ENCODE measurements at places on chromosomes 5 and 9. TPM values are rescaled to one million over a fixed set of nuclear protein-coding genes. Genes with fewer than 3 reads are reported as not detected.

PLAC8L1 gene
- 0.49 TPM for total RNA-seq

PCDHA1 gene
- not detected for total RNA-seq

RORB gene
- 0.08 TPM for total RNA-seq

FRMD3 gene
- 14.5 TPM for total RNA-seq

GIN1 gene
- total RNA-seq = 4.5 TPM

LEAP2 gene
- 1.4 TPM for total RNA-seq

- no peaks in the 10 kb centered on the region for H3K36me3 ChIP-seq
- no peak for DNase-seq
- no peaks in the 10 kb centered on the region for H3K27me3 ChIP-seq
- H3K4me3 ChIP-seq = peak overlapping the region; percentile 97
Observed at GRCh38 chr5:78362220-78362619, 1.8 kb downstream of the SCAMP1 start.

DNA sequence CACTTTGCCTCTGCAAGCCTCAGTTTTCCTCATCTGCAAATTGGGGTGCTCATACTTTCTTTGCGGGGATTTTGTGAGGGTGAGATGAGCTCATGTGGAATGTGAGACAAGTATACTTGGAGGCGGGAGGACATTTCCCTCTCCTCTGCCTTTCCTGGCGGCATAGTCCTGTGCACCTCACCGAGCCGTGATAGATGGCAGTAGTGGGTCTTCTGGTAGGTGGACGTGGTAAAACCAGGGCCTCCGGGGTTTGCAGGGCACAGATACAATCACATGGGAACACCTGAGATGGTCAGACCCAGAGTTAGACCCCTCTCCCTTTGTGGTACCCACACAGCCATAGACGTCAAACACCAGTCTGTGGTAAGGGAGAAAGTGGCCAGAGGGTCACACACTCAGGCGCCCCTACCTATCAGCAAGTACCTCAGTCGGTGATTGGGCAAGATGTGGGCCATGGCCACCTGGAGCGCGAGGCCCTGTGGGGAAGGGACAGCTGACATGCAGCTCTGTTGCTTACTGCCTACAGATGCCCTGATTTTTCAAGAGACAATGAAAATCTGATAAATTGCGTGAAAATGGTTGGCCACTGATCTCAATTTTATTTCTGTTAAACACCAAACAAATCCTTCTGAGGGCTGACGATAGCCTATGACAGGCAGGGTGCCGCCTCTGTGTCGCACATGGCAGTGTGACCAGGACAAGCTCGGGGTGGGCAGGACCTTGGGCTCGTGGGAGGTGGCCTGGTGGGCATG is 9.9 kb downstream of the ERGIC1 start:
- H3K4me3 ChIP-seq = no peak overlapping the region
- H3K36me3 ChIP-seq = peaks cover 6% of the 10 kb centered on the region
- peak overlapping the region; percentile 57 for H3K27ac ChIP-seq
- H3K27me3 ChIP-seq = no peaks in the 10 kb centered on the region
- no peak for DNase-seq

DNA sequence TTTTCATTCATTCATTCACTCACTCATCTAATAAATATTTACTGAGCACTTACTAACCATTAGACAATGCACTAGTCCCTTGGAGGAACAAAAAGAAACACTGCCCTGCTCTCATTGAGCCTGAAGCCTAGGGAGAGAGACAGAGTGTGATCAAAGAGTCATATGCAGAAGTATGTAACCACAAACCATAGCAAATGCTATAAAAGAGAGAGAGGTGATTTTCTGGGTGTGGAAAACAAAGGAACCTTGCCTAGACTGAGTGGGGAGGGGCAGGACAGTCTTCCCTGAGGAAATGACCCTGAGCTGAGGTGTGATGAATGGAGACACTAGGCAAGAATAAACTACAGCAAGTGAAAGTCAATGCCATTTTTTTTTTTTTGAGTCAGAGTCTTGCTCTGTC is 10.8 kb upstream of the ADRA1B start:
- no peak overlapping the region for H3K27ac ChIP-seq
- H3K36me3 ChIP-seq = no peaks in the 10 kb centered on the region
- peak; percentile 96 for DNase-seq
- H3K27me3 ChIP-seq = no peaks in the 10 kb centered on the region
- H3K4me3 ChIP-seq = no peak overlapping the region

DNA sequence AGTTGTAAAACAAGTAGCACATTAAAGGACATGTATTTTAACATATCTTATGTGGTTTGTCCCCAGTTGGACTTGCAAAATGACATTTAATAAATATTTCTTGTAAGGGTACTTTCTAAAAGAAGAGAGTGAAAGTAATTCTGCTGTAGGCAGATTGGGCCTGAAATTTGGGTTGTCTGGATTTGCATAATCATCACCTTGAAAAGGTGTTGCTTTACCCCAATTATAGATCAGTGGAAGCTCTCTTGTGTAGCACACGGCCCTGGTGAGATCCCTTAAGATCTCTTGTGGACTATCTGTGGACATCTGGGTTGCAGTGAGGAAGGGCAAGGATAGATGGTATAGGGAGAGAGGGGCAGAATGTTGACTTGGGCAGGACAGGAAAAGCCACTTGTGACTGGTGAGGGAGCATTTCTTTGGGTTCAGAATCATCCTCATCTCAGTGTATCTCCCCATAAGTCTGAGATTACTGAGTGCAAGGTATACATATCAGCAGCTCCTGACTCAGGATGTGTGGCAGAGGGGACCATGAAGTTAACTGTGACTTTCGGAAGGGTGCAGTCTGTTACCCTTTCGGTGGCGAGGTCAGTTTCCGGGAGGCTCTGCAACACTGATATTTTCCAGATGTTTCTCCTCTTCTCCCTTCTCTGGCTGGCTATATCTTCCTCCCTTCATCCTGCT is 2.0 kb upstream of the TNFAIP8 start:
- no peaks in the 10 kb centered on the region for H3K36me3 ChIP-seq
- peaks cover 4% of the 10 kb centered on the region for H3K27me3 ChIP-seq
- no peak overlapping the region for H3K4me3 ChIP-seq
- H3K27ac ChIP-seq = no peak overlapping the region
- DNase-seq = no peak

DNA sequence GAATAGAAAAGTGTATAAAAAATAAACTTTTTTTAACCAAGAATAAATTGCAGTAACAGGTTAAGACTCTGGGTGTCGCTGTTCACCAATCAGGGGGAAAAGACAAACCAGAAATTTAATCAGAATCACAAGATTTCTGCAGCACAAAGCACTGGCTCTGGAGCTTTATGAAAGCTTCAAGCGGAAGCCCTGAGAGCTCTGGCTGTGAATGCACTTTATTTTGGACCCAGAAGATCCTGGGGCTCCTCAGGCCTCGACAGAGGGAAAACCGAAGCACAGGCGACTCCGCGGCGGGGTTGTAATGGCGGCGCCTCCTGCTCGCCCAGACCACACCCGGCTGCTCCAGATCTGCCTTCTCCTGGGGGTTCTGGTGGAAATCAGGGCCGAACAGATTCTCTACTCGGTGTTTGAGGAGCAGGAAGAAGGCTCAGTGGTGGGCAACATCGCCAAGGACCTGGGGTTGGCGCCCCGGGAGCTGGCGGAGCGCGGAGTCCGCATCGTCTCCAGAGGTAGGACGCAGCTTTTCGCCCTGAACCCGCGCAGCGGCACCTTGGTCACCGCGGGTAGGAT is at the start of gene PCDHGA4:
PCDHGA4 (plus strand) TSS at position 122 of the 570 bp plus-strand sequence; CDS start at position 209, 87 bp downstream.
- no peaks in the 10 kb centered on the region for H3K4me1 ChIP-seq
- H3K36me3 ChIP-seq = no peaks in the 10 kb centered on the region
- no peak within 1 kb of the TSS for H3K27ac ChIP-seq
- no peak within 1 kb of the TSS for H3K4me3 ChIP-seq
- no peaks in the 10 kb centered on the region for H3K27me3 ChIP-seq

- H3K4me1 ChIP-seq = no peaks in the 10 kb centered on the region
- H3K27me3 ChIP-seq = no peaks in the 10 kb centered on the region
- H3K36me3 ChIP-seq = no peaks in the 10 kb centered on the region
- no peak overlapping the region for H3K27ac ChIP-seq
- no peak for DNase-seq
Observed at GRCh38 chr9:115675834-115676233, 477.8 kb upstream of the PAPPA start.

DNA sequence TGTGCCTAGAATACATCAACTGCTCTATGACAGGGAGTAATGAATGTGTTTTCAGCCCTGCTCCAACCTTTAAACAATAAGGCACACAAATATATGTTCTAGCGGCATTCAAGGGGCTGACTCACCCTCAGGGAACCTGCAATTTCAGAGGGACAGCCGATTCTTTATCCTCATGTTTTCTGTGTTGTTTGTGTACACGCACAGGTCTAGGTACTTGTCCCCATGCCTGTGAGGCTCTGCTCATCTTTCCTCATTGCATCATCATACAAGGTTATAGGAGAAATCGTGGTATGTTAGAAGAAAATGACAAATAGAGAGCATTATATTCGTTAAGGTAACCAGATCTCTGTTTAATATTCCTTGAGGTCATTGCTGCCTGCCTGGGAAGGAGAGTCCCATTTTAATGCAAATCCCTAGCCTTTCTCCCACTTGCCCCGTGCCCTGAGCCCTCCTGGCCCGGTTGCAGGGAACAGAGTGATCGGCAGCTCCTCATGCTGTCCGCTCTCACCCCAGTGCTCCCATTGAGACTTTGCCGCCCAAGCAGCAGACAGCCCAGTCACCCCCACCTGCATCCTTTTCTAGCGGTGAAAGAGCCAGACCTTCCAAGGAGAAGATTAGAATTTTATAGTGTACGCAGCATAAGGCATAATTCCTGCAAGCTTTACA is 14.6 kb downstream of the MAP1B start:
- no peaks in the 10 kb centered on the region for H3K27me3 ChIP-seq
- no peak overlapping the region for H3K27ac ChIP-seq
- H3K4me1 ChIP-seq = no peaks in the 10 kb centered on the region
- peaks cover 6% of the 10 kb centered on the region for H3K36me3 ChIP-seq
- H3K4me3 ChIP-seq = no peak overlapping the region

GRCh38 chr5:127988146-127988760 is 95.3 kb upstream of the SLC12A2 start:
- DNase-seq = peak; percentile 73
- H3K4me1 ChIP-seq = no peaks in the 10 kb centered on the region
- H3K27ac ChIP-seq = no peak overlapping the region
- H3K4me3 ChIP-seq = no peak overlapping the region
- H3K27me3 ChIP-seq = no peaks in the 10 kb centered on the region

- no peaks in the 10 kb centered on the region for H3K36me3 ChIP-seq
- no peak overlapping the region for H3K27ac ChIP-seq
- no peaks in the 10 kb centered on the region for H3K27me3 ChIP-seq
- peaks cover 37% of the 10 kb centered on the region for H3K4me1 ChIP-seq
- H3K4me3 ChIP-seq = no peak overlapping the region
Observed at GRCh38 chr9:137190315-137190856, 1.9 kb downstream of the SSNA1 start.

GRCh38 chr9:98766586-98766985 is 29.8 kb downstream of the ANKS6 start:
- H3K27ac ChIP-seq = no peak overlapping the region
- H3K4me3 ChIP-seq = no peak overlapping the region
- H3K4me1 ChIP-seq = no peaks in the 10 kb centered on the region
- no peaks in the 10 kb centered on the region for H3K27me3 ChIP-seq
- H3K36me3 ChIP-seq = no peaks in the 10 kb centered on the region
- DNase-seq = no peak

- no peaks in the 10 kb centered on the region for H3K27me3 ChIP-seq
- DNase-seq = no peak
- no peak overlapping the region for H3K4me3 ChIP-seq
- H3K27ac ChIP-seq = no peak overlapping the region
Observed at GRCh38 chr9:113514061-113514460, 50.5 kb downstream of the RGS3 start.

- H3K27ac ChIP-seq = no peak overlapping the region
- H3K4me1 ChIP-seq = no peaks in the 10 kb centered on the region
- no peak for DNase-seq
- no peaks in the 10 kb centered on the region for H3K27me3 ChIP-seq
- no peak overlapping the region for H3K4me3 ChIP-seq
- H3K36me3 ChIP-seq = no peaks in the 10 kb centered on the region
Observed at GRCh38 chr9:20012232-20012631, 223.4 kb upstream of the SLC24A2 start.

DNA sequence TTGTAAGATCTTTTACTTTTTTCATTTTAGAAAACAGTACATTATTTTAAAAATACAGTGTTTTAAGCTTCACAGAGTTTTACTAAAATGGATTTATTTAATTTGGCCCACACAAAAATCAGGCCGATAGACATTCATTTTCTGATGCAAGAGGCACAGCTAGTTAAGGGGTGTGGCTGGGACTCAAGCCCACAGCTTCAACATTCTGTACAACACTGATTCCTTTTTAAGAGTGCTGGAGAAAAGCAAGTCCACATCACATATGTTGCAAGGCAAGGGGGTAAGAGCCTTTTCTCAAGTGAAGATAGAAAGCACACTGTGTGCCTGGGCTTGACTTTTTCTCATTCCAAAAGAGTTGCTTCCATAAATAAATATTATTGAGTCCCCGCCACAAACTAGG is 195.9 kb downstream of the RFK start:
- H3K4me3 ChIP-seq = no peak overlapping the region
- no peaks in the 10 kb centered on the region for H3K27me3 ChIP-seq
- H3K36me3 ChIP-seq = no peaks in the 10 kb centered on the region
- H3K27ac ChIP-seq = no peak overlapping the region
- no peak for DNase-seq

DNA sequence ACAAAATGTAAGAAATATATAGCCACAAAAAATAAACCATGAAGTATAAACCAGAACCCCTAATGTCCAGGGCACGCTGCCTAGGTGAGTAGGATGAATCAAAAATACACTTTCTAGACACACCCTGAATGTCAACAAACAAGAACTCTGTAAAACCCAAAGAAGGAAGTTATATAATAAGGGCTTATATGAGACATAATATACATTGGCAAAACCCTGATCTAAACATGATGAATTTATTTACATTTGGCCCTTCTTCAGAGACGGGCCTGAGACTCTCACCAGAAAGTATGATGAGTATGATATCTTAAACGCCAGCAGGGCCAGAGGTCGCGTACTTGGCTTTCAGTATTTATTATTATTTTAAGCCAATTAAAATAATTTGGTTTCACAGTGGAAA is 125.1 kb upstream of the FST start:
- H3K36me3 ChIP-seq = no peaks in the 10 kb centered on the region
- no peaks in the 10 kb centered on the region for H3K4me1 ChIP-seq
- DNase-seq = no peak
- H3K27me3 ChIP-seq = no peaks in the 10 kb centered on the region

DNA sequence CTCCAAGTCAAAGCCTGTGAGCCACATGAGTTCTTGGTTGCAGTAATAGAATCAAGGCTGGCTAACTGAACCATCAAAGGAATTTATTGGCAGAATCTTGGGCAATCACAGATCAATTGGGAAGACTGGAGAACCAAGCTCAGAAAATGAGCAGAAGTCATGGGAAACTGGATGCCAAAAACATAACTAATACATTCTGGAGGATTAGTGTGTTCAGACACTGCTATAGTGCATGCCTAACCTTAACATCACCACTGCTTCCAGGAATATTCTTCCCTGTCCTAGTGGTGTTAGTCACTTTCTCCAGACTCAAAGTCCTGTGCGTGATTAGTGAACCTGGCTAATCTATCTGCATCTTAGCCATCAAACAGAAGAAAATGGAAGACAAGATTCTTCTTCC is 843.7 kb downstream of the EFNA5 start:
- H3K36me3 ChIP-seq = no peaks in the 10 kb centered on the region
- DNase-seq = no peak
- no peaks in the 10 kb centered on the region for H3K27me3 ChIP-seq
- no peak overlapping the region for H3K4me3 ChIP-seq
- no peaks in the 10 kb centered on the region for H3K4me1 ChIP-seq

- no peaks in the 10 kb centered on the region for H3K36me3 ChIP-seq
- H3K4me3 ChIP-seq = no peak overlapping the region
- H3K27ac ChIP-seq = no peak overlapping the region
- no peaks in the 10 kb centered on the region for H3K4me1 ChIP-seq
Observed at GRCh38 chr5:180704362-180704761, 35.5 kb downstream of the OR2Y1 start.

Data from Panc1 (cell line).